ENCODE measurements at places on chromosomes 2 and 18.

DNA sequence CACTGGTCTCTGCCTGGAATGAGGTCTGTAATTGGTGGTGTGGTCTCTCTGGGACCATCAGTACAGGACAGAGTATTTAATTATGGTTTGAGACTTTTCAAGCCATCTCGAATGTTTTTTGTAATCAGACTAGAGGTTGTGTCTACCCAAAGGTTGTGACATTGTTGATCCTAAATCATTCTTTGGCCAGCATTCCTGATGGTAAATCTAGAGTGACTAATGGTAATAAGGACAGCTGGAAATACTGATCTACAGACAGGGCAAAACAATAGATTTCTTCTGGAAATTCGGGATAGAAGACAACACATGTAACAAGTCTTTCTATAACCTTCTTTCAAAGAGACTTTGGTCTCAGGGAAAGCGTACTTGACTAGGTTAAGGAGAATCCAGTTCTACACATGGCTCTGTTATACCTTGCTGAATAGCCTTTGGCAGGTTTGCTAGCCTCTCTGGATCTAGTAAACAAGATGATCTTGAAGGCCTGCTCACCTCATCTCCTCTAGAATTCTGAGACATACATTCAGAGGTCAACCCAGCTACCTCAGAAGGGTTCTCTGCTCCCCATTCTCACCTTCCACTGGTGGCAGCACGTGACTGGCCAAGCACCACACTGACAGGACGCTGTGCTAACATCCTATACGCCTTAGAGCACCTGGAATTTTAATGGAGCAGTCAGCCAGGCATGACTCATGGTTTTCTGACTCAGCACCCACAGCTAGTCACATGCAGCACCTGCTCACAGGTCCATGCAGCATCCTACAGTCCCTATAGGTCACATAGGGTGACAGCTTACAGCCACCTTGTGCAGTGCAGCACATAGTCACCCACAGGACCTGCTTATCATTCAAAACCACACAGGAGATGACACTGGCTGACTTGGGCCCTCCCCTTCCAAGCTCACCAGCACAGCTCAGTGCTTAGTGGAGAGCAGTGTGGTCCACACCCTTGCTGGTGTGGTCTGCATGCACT lies 12.2 kb downstream of the PLB1 start:
- no peak for DNase-seq

- DNase-seq: no peak
These were observed 148.8 kb downstream of the INO80D start for GRCh38 chr2:205937211-205937610.

DNA sequence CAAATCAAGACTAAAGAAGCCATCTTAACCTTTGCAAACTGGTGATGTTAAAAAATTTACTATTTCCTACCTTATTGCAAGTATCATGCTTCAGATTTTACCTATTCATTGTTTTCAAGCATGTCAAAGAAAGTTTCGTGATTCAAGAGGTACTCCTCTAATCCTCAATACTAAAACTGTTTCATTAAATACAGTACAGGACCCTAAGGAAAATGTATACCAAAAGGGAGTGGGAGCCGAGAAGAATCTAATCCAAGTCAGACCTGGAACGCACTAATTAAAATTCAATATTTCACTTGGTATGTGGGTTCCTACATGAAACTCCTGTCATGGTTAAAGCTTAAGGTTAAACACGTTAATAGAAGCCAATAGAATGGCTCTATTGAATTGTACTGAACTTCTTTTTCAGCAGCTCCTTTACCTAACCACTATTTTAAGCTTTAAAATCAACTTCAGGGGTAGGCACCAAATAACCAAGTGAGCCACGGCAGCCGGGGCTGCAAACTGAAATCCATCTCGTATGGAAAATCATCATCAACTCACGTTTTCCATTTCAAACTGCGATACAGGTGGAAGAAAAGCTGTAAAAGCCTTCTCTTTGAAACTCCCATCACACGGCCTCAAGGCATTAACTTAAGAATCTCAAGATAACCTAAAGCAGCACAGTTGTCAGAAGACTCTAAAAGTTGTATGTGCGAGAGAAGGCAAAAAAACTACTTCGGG lies 188.8 kb downstream of the ZEB2 start:
- DNase-seq: no peak

DNA sequence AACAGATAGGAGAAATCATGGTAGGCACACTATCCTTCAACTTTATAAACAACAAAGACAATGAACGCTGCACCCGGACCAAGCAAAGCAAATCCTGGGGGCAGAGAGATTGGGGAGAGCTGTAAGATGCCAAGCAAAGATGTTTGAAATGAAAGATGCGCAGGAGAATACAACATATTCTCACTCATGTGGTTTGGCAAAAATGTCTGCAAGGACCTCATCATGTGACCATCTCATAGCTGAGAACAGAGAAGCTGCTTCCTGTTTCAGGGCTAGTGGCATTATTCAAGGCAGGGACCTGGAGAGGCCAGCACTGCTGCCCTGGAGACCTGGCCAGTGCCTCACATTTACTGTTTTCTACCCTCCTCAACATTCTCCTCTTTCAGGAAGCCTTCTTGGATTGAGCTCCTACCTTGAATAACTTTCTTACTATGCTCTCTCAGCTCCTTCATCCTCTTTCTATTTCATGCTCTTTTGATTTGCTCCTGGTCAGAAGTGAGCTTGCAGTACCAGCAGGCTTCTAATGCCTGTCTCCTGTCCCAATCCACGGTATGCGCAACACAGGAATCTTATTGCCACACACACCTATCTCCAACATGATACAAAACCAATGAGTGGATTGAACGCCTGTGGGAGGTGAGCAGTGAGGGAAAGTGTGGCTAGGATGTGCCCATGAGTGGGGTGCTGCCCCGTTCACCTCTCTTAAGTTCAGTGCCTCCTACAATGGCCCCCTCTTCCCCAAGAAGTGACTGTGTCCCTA lies 133.0 kb downstream of the CELF4 start:
- no peak for DNase-seq

GRCh38 chr2:167579826-167580225 lies 667.6 kb downstream of the STK39 start:
- no peak for DNase-seq

DNA sequence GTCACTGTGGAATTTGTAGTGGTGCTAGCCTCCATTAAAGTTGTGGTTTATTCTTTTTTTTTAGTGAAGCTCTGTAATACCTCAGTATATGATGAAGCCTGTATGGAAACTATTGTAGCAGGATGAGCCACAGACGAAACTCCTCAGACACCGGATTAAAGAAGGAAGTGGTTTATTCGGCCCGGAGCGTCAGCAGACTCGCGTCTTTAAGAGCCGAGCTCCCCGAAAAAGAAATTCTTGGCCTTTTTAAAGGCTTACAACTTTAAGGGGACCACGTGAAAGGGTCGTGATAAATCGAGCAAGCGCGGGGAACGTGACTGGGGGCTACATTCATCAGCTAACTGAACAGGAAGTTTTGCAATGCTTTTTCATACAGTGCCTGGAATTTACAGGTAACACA lies 8.1 kb upstream of the CCL20 start:
- no peak for DNase-seq

DNA sequence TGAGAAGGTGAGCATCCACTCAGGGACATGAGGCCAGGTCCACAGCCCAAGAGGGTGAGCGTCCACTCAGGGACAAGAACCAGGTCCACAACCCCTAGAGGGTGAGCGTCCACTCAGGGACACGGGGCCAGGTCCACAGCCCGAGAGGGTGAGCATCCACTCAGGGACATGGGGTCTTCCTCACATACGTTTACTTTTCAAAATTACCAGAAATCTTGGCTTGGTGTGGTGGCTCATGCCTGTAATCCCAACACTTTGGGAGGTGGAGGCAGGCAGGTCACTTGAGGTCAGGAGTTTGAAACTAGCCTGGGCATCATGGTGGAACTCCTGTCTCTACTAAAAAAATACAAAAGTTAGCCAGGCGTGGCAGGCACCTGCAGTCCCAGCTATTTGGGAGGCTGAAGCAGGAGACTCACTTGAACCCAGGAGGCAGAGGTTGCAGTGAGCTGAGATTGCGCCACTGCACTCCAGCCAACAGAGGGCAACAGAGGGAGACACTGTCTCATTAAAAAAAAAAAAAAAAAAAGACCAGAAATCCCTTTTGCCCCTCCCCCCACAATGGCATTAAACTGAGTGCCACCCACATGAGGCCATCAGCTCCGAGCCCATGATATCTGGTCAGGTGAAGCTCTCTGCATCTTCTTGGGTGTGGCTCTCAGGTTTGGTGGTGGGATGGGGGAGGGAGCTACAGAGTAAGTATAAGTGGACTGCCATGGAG lies 9.0 kb upstream of the MBP start:
- DNase-seq: no peak

DNA sequence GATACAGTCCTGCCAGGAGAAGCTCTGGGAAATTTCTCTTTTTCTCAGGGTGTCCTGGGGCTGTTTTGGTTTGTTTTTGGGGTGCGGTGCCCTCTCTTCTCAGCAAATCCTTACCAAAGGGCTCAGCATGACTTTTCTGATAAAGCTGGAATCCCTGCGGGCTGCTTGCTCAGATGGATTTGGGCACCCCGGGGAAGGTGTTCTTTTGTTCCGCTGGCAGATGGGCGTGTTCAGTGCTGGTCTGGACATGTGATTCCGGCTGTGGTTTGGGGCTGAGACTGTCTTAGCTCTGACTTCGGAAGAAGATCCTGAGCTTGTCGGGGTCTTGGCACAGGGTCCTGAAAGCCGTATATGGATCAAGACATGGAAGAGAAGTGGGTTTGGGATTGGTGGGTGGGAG lies 134.2 kb upstream of the SPRED2 start:
- no peak for DNase-seq

- DNase-seq: no peak
These were observed 180.9 kb downstream of the PDE1A start for GRCh38 chr2:182245963-182246362.

GRCh38 chr2:88736437-88736836 lies 45.0 kb downstream of the RPIA start:
- DNase-seq: no peak

- DNase-seq: no peak
These were observed 80.4 kb upstream of the SALL3 start for GRCh38 chr18:78899241-78899640.

DNA sequence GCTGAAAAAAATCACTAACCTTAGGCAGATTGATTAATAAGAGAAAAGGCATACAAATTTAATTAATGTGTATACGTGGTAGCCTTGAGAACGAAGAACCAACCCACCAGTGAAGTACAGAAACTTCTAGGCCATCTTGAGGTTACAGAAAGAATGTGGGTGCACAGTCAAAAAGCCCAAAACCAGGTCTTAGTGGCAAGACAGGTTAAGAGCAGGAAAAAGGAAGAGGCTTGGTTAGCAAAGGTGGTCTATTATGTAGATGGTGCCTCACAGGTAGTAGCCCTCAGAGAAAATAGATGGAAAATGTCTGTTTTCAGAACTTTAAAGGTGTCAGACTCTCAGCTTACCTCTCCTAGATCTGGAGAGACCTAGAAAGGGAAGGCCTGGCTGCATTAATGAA lies 22.0 kb upstream of the SLC35G4 start:
- DNase-seq: no peak

DNA sequence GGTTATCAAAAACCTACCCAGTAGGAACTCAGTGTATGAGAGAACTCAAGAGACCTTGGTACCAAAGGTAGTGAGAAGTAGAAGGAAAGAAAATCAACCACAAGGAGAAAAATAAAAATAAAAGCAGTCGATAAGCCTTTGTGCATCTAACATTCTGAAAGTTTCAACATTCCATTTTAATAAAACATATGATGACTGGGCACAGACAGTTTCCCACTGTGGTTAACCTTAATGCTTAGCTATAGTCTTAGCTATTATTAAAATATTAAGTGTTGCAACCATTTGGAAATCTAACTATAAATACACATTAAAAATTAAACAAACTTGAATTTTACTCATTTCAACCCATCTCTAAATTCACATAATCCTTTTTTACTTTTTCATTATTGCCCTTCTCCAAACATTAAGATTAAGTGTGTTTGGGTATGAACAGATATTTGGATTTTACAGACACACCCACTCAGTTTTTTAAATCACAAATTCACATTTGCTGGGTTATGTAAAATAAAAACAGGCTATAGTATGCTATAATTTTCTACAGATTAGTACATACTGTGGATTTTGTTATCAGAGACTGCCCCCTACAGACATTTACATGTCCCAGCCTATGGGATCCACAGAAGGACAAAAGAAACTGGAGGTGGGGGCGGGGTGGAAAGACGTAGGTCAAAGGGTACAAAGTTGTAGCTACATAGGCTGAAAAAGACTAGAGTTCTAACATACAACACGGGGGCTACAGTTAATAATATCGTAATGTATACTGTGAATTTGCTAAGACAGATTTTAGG lies 32.8 kb downstream of the SRBD1 start:
- DNase-seq: no peak

GRCh38 chr2:227280895-227281294 lies 44.2 kb upstream of the MFF start:
- DNase-seq: no peak

DNA sequence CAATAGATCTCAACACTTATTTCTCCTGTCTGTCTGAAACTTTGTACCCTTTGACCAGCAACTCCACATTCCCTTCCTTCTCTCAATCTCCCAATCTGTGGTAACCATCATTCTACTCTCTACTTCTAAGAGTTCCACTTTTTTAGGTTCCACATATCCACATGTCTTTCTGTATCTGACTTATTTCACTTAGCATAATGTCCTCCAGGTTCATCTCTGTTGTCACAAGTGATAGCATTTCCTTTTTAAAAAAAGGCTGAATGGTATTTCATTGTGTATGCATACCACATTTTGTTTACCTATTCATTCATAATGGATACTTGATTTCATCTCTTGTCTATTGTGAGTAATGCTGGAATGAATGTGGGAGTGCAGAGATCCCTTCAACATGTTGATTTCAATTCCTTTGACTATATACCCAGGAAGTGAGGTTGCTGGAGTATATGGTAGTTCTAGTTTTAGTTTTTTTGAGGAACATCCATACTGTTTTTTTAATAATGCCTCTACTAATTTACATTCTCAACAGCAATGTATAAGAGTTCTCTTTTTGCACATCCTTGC lies 18.8 kb upstream of the MMADHC start:
- DNase-seq: no peak

- no peak for DNase-seq
These were observed 14.6 kb downstream of the PTPN18 start for GRCh38 chr2:130370490-130370889.

- DNase-seq: no peak
These were observed 44.5 kb downstream of the DDX18 start for GRCh38 chr2:117858892-117859531.

DNA sequence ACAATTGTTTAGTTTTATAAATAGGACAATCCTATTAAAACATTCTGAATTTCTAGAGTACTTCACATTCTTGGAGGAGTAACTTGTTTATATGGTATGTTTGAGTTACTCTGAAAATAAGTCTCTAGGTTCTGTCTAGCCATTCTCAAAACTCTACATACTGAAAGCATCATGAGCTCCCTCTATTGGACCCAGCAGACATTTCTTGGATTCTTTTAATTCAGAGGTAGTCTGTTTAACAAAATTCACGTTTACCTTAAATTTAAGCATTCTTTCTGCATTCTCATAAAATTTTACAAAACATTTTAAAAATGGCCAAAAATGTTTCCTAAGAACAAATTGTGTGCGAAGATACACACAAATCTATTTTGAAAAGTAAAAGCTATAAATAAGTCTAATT lies 15.3 kb downstream of the SP9 start:
- no peak for DNase-seq

Measured in HTR-8/SVneo (cell line).